ENCODE measurements at places on chromosomes 7 and 10. TPM values are rescaled to one million over a fixed set of nuclear protein-coding genes. Genes with fewer than 3 reads are reported as not detected.

Gene ASB10
- not detected for total RNA-seq

- peaks cover 16% of the 10 kb centered on the region for H3K27me3 ChIP-seq
- H3K36me3 ChIP-seq: no peaks in the 10 kb centered on the region
- no peak overlapping the region for H3K4me3 ChIP-seq
- no peak overlapping the region for H3K27ac ChIP-seq
- no peaks in the 10 kb centered on the region for H3K4me1 ChIP-seq
Measured at GRCh38 chr7:4050126-4050660, 631.9 kb upstream of the FOXK1 start.

- H3K27ac ChIP-seq: peak overlapping the region; percentile 93
- peaks cover 36% of the 10 kb centered on the region for H3K36me3 ChIP-seq
- no peaks in the 10 kb centered on the region for H3K27me3 ChIP-seq
- H3K4me3 ChIP-seq: peak overlapping the region; percentile 96
Measured at GRCh38 chr10:102152545-102152890, 329 bp downstream of the NOLC1 start.

DNA sequence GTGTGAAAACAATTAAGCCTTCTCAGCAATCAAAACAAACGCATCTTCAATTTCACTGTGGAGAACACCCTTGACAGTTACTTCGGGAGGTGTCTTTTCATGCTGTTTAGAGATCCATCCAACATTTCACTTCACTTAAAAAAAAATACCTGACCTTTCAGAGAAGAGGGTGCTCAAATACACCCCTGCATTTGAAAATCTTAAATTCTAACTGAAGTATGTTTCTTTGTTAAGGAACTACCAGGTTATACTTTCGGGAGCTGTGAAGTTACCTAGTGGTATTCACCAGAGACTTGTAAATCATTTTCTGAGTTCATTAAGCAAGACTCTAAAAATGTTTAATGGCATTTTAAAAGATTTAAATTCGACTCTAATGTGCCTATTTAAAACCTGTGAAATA is 38.8 kb downstream of the CNPY1 start:
- H3K27me3 ChIP-seq: peaks cover 94% of the 10 kb centered on the region
- H3K36me3 ChIP-seq: peaks cover 4% of the 10 kb centered on the region
- DNase-seq: no peak
- H3K27ac ChIP-seq: no peak overlapping the region

GRCh38 chr7:146961617-146962016 is 845.0 kb downstream of the CNTNAP2 start:
- H3K27me3 ChIP-seq: no peaks in the 10 kb centered on the region
- no peaks in the 10 kb centered on the region for H3K4me1 ChIP-seq
- DNase-seq: no peak
- H3K36me3 ChIP-seq: peaks cover 6% of the 10 kb centered on the region
- H3K4me3 ChIP-seq: no peak overlapping the region

Gene MBL2
- not detected for total RNA-seq

DNA sequence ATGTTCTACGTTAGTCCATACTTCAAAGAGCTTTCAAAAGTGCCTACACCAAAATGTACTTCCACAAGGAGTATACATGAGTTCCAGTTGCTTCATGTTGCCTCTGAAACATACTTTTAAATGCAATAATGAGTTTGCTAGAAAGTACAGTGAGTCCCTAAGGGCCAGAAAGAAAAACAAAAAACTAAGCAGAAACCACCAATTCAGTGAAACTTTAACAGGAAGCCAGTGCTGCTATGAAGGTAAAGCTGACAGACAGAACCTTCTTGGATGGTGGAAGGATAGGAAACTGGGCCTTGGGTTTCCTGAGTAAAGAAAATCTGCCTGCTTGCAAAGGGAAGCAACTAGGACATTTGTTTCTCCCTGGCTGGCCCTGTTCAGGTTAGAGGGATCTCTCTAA is 104.2 kb downstream of the CTTNBP2 start:
- H3K27ac ChIP-seq: no peak overlapping the region
- H3K4me3 ChIP-seq: no peak overlapping the region
- DNase-seq: no peak
- no peaks in the 10 kb centered on the region for H3K4me1 ChIP-seq
- H3K27me3 ChIP-seq: no peaks in the 10 kb centered on the region

Gene SLC29A3
- total RNA-seq: 3.4 TPM

GRCh38 chr10:6072215-6072934 is 10.2 kb upstream of the IL2RA start:
- H3K27me3 ChIP-seq: peaks cover 5% of the 10 kb centered on the region
- peaks cover 5% of the 10 kb centered on the region for H3K36me3 ChIP-seq
- H3K4me1 ChIP-seq: peaks cover 48% of the 10 kb centered on the region
- DNase-seq: no peak
- H3K4me3 ChIP-seq: peak overlapping the region; percentile 67

Gene CDK14
- total RNA-seq: 2.8 TPM

- H3K27me3 ChIP-seq: peaks cover 2% of the 10 kb centered on the region
- H3K4me3 ChIP-seq: no peak overlapping the region
- no peaks in the 10 kb centered on the region for H3K36me3 ChIP-seq
- H3K27ac ChIP-seq: no peak overlapping the region
- DNase-seq: no peak
Measured at GRCh38 chr10:126090911-126091728, 194.8 kb downstream of the FANK1 start.

Gene WDFY4
- total RNA-seq: not detected

DNA sequence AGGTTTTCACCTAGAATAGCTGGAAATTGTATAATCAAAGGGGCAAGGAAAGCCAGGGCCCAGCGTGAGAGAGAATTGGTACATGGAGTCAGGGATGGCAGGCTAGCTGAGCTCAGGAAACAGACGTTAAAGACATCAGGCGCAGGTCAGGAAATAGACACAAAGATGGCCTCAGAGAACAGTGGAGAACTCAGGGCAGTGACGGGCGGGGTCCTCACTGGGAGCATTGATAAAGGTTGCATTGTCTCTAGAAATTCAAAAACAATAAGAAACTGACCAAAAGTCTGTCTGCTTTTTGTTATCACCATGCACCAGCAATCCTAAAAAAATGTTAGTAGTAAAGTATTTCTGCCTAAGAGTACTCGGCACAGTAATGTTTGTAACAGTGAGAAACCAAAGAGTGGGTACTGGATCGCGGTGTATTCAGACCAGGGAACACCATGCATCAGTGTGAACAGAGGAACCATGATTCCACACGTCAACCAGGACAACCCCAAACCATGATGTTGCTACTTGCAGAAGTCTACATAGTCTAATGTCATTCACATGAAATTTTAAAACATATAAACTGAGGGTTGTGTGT is 81.9 kb upstream of the AUTS2 start:
- no peak for DNase-seq
- H3K36me3 ChIP-seq: no peaks in the 10 kb centered on the region
- H3K27me3 ChIP-seq: peaks cover 6% of the 10 kb centered on the region
- peaks cover 2% of the 10 kb centered on the region for H3K4me1 ChIP-seq
- no peak overlapping the region for H3K4me3 ChIP-seq
- no peak overlapping the region for H3K27ac ChIP-seq

DNA sequence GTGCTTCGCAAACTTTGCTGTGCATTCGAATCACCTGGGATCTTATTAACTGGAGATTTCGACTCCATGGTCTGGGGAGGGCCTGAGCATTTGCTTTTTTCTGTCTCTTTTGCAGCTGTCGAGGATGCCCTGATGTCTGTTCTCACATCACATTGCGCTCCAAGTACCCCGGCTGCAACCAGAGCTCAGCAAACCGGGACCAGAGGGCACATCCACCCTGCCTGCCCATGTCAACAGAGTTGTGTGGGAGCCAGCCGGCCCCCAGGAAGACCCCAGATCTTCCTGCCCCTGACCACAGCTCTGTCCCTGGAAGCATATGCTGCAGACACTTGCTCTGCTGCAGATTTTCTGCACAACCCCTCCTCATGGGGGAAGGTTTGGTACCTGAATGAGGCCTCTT is 180.8 kb downstream of the ADARB2 start:
- H3K27me3 ChIP-seq: peaks cover 24% of the 10 kb centered on the region
- H3K27ac ChIP-seq: no peak overlapping the region
- H3K4me1 ChIP-seq: no peaks in the 10 kb centered on the region
- H3K36me3 ChIP-seq: no peaks in the 10 kb centered on the region
- DNase-seq: no peak
- H3K4me3 ChIP-seq: no peak overlapping the region

GRCh38 chr10:120746001-120746777 is 105.0 kb upstream of the WDR11 start:
- H3K4me1 ChIP-seq: no peaks in the 10 kb centered on the region
- H3K36me3 ChIP-seq: no peaks in the 10 kb centered on the region
- no peak for DNase-seq
- no peak overlapping the region for H3K27ac ChIP-seq
- no peak overlapping the region for H3K4me3 ChIP-seq

- H3K27me3 ChIP-seq: peaks cover 8% of the 10 kb centered on the region
- DNase-seq: no peak
- peak overlapping the region; percentile 19 for H3K27ac ChIP-seq
Measured at GRCh38 chr10:50635286-50635685, 11.5 kb upstream of the SGMS1 start.

GRCh38 chr10:28241741-28242399 is 61.0 kb downstream of the MPP7 start:
- peaks cover 4% of the 10 kb centered on the region for H3K36me3 ChIP-seq
- H3K4me1 ChIP-seq: peaks cover 6% of the 10 kb centered on the region
- no peaks in the 10 kb centered on the region for H3K27me3 ChIP-seq

- no peak overlapping the region for H3K27ac ChIP-seq
- H3K4me1 ChIP-seq: peaks cover 22% of the 10 kb centered on the region
- H3K27me3 ChIP-seq: no peaks in the 10 kb centered on the region
- peaks cover 13% of the 10 kb centered on the region for H3K36me3 ChIP-seq
- peak overlapping the region; percentile 23 for H3K4me3 ChIP-seq
Measured at GRCh38 chr10:62842983-62843382, 26.8 kb upstream of the EGR2 start.

GRCh38 chr7:149245744-149246143 is 6.3 kb downstream of the ZNF212 start:
- H3K4me3 ChIP-seq: peak overlapping the region; percentile 2
- no peaks in the 10 kb centered on the region for H3K27me3 ChIP-seq
- DNase-seq: no peak
- peaks cover 29% of the 10 kb centered on the region for H3K4me1 ChIP-seq
- H3K36me3 ChIP-seq: peaks cover 8% of the 10 kb centered on the region

Gene DYNC1I1
- not detected for total RNA-seq

Gene RAB19
- total RNA-seq: 1.9 TPM

DNA sequence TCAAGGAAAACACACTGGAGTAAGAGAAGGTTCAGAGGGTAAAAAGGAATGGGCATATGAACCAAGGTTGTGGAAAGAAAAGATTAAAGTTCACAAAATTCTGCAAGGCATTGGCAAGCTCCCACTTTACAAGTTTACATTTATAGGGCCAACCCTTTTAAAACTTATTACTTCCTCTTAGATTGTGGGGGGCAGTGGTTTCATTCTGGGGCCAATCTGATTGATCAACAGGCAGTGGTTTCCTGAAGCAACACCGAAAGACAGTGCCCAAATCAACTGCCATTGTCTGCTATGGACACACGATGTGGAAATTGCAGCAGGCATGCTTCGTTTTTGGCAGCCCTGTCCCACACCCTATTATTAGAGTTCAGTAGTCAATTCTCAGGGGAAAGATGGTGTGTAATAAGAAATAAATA is 154.0 kb downstream of the SGMS1 start:
- peaks cover 55% of the 10 kb centered on the region for H3K4me1 ChIP-seq
- DNase-seq: no peak
- H3K36me3 ChIP-seq: no peaks in the 10 kb centered on the region
- no peaks in the 10 kb centered on the region for H3K27me3 ChIP-seq

DNA sequence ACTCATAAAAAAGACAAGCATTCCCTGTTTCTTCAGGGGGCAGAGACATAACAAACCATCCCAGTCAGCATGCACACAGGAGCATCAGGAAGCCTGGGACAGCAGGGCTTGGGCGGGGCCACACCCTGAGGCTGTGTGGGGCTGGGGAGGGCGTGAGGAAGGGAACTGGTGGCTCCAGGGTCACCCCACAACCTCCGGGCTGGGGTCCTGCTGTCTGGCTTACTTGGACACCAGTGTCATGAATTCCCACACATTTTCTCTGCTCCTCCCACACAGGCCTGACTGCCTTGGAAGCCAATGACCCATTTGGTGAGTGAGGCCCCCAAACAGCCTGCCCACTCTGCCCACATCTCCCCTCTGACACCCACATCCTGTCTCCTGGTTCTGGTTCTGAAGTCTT is 2.8 kb downstream of the FXYD4 start:
- no peaks in the 10 kb centered on the region for H3K27me3 ChIP-seq
- no peak overlapping the region for H3K27ac ChIP-seq
- no peak for DNase-seq

GRCh38 chr10:73872190-73872710 is 2.1 kb downstream of the CAMK2G start:
- peak overlapping the region; percentile 75 for H3K4me3 ChIP-seq
- DNase-seq: no peak
- H3K27me3 ChIP-seq: no peaks in the 10 kb centered on the region
- peaks cover 15% of the 10 kb centered on the region for H3K4me1 ChIP-seq

DNA sequence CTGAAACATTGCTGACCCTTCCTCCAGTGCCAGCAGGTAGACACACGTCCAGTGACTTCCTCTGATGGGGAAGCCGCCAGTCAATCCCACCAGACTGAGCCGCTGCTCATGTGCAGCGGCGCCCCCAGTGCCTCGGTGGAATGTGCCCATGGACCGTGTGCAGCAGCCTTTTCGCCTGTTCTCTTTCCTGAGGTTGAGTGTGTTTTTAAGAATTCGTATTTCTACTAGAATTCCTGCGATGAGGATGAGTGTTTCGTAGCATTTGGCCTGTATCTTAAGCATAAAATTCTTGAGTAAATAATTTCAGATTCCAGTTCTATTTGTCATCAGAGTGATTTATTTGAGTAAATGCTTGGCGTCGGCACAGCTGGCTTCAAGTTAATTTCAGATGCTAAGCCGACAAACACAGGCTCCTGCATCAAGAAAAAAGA is 35.4 kb downstream of the BNIP3 start:
- peaks cover 12% of the 10 kb centered on the region for H3K36me3 ChIP-seq
- no peaks in the 10 kb centered on the region for H3K27me3 ChIP-seq
- DNase-seq: no peak
- no peak overlapping the region for H3K27ac ChIP-seq
- H3K4me1 ChIP-seq: peaks cover 13% of the 10 kb centered on the region

- no peak overlapping the region for H3K27ac ChIP-seq
- no peaks in the 10 kb centered on the region for H3K36me3 ChIP-seq
- no peaks in the 10 kb centered on the region for H3K4me1 ChIP-seq
- peaks cover 9% of the 10 kb centered on the region for H3K27me3 ChIP-seq
- DNase-seq: no peak
Measured at GRCh38 chr10:120365872-120366271, 91.2 kb upstream of the PLPP4 start.
